ENCODE measurements at places on chromosomes 11 and 22. TPM values are rescaled to one million over a fixed set of nuclear protein-coding genes. Genes with fewer than 3 reads are reported as not detected.

Gene HDHD5
- total RNA-seq: 44.5 TPM

- peak; percentile 59 for DNase-seq
- H3K27ac ChIP-seq: peak overlapping the region; percentile 30
- no peaks in the 10 kb centered on the region for H3K27me3 ChIP-seq
- peak overlapping the region; percentile 72 for H3K4me3 ChIP-seq
Observed at GRCh38 chr11:17013548-17014320, 480 bp downstream of the PLEKHA7 start.

Gene SCARF2
- total RNA-seq: 3.4 TPM

Gene CPT1B
- 30.7 TPM for total RNA-seq

Gene ANO5
- total RNA-seq: 1.8 TPM

Gene OR52E2
- total RNA-seq: not detected

DNA sequence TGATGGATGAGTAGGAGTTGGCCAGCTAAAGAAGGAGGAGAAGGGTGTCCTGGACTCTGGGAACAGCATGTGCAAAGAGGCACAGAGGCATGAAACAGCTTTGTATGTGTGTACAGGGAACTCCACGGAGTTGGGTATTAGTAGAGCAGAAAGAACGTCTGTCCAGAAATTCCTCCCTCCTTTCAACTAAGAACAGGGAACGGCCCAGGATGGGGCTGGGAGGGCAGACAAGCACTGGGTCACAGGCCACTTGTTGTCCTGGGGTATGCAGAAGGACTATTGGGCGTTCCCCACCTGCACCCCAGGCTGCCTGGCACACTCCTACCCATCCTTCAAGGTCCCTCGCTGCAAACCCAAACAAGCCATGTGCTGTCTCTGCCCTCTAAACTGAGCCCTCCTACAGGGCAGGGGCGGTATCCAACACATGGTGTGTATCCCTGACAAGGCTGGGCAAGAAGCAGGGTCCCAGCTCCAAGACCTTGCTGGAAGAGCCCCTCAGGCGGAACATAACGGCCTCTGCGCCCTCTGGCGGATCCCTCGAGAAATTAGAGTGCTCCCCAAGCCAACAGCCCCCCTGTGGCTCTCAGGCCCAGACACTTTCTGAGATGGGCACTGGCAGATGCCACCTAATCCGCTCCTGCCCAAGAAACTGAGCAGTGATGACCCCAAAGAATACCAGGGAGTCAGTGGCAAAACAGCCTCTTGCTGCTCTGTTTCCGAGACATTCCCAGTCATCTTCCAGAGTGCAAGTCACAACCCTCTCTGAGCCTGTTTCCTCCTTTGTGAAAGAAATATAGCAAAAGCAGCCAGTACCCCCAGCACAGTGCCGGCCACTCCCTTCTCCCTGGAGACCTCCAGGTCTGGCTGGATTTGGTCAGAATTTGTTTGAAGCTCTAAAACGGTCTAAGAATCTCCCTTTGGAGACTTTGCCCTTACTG lies 1.6 kb upstream of the ELFN2 start:
- H3K4me3 ChIP-seq: no peak overlapping the region
- DNase-seq: no peak
- H3K36me3 ChIP-seq: no peaks in the 10 kb centered on the region
- peaks cover 3% of the 10 kb centered on the region for H3K4me1 ChIP-seq
- H3K27me3 ChIP-seq: no peaks in the 10 kb centered on the region

- H3K27me3 ChIP-seq: no peaks in the 10 kb centered on the region
- no peak overlapping the region for H3K4me3 ChIP-seq
- H3K4me1 ChIP-seq: peaks cover 14% of the 10 kb centered on the region
- DNase-seq: no peak
- H3K27ac ChIP-seq: no peak overlapping the region
Observed at GRCh38 chr11:130128626-130129025, 31.0 kb upstream of the ST14 start.

GRCh38 chr11:94815705-94816344 lies 47.7 kb downstream of the AMOTL1 start:
- no peaks in the 10 kb centered on the region for H3K36me3 ChIP-seq
- no peaks in the 10 kb centered on the region for H3K27me3 ChIP-seq
- H3K4me3 ChIP-seq: no peak overlapping the region
- H3K4me1 ChIP-seq: peaks cover 18% of the 10 kb centered on the region
- no peak for DNase-seq
- no peak overlapping the region for H3K27ac ChIP-seq

- peak within 1 kb of the TSS; percentile 44 for H3K27ac ChIP-seq
- peak; percentile 96 for DNase-seq
- H3K4me1 ChIP-seq: no peaks in the 10 kb centered on the region
- no peaks in the 10 kb centered on the region for H3K27me3 ChIP-seq
- H3K36me3 ChIP-seq: no peaks in the 10 kb centered on the region
Observed at GRCh38 chr11:535519-536454, at the start of gene HRAS. TSS of gene HRAS (minus strand) at chr11:535576.

Gene DLG2
- total RNA-seq: 2.1 TPM

Gene WEE1
- 17.3 TPM for total RNA-seq

DNA sequence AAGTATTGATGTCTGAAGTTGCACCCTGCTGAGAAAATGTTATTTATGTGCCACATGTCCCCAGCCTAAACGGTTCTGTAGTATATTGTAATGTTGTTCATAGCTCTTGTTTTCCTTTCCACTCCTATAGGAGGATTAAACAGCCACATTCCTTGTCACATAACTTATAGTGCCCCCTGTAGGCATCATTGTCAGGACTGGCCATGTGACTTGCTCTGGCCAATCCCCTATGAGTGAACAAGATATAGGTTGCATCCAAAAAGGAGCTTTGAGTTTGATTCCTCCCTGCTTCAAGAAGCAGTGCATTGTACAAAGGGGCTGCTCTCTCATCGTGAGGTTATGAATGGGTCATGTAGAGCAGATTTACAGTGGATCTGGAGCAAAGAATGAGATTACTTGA lies 717.6 kb upstream of the ANO5 start:
- H3K4me3 ChIP-seq: no peak overlapping the region
- H3K36me3 ChIP-seq: no peaks in the 10 kb centered on the region
- H3K27ac ChIP-seq: no peak overlapping the region
- no peak for DNase-seq
- no peaks in the 10 kb centered on the region for H3K27me3 ChIP-seq

- no peaks in the 10 kb centered on the region for H3K36me3 ChIP-seq
- no peaks in the 10 kb centered on the region for H3K4me1 ChIP-seq
- no peak for DNase-seq
- no peaks in the 10 kb centered on the region for H3K27me3 ChIP-seq
- H3K4me3 ChIP-seq: no peak overlapping the region
- no peak overlapping the region for H3K27ac ChIP-seq
Observed at GRCh38 chr11:103167166-103167565, 57.9 kb downstream of the DYNC2H1 start.

Gene HEPN1
- total RNA-seq: not detected

Gene BIRC2
- 20.2 TPM for total RNA-seq

Measured in right lobe of liver (tissue), 6 donors.